ENCODE measurements at places on chromosomes 12 and 14. TPM values are rescaled to one million over a fixed set of nuclear protein-coding genes. Genes with fewer than 3 reads are reported as not detected.

PPP4R4 gene
- 0.32 TPM for polyA plus RNA-seq

TAS2R9 gene
- not detected for polyA plus RNA-seq

SLCO1A2 gene
- 1.5 TPM for polyA plus RNA-seq

LBHD2 gene
- not detected for polyA plus RNA-seq

KRT72 gene
- polyA plus RNA-seq = not detected

BAG5 gene
- 30.7 TPM for polyA plus RNA-seq

ENDOU gene
- 0.31 TPM for polyA plus RNA-seq

TEDC1 gene
- 6.3 TPM for polyA plus RNA-seq

CPNE6 gene
- not detected for polyA plus RNA-seq

TAS2R43 gene
- polyA plus RNA-seq = 0.36 TPM

OLR1 gene
- 1.1 TPM for polyA plus RNA-seq

C12orf50 gene
- 0.45 TPM for polyA plus RNA-seq

TSPAN19 gene
- polyA plus RNA-seq = 0.59 TPM

GPR65 gene
- polyA plus RNA-seq = 0.44 TPM

IFI27 gene
- 4.2 TPM for polyA plus RNA-seq

CISTR gene
- not detected for polyA plus RNA-seq

RPGRIP1 gene
- polyA plus RNA-seq = 0.47 TPM

AICDA gene
- 0.79 TPM for polyA plus RNA-seq

BEST3 gene
- 0.32 TPM for polyA plus RNA-seq

FAIM2 gene
- 5.9 TPM for polyA plus RNA-seq

MAP1LC3B2 gene
- polyA plus RNA-seq = 4.7 TPM

AKAP6 gene
- 3.3 TPM for polyA plus RNA-seq

RNASE3 gene
- polyA plus RNA-seq = not detected

TAMALIN gene
- 16.5 TPM for polyA plus RNA-seq

RBP5 gene
- polyA plus RNA-seq = 52.6 TPM

PLCZ1 gene
- 0.40 TPM for polyA plus RNA-seq

TMPRSS12 gene
- polyA plus RNA-seq = 0.06 TPM

TAS2R46 gene
- not detected for polyA plus RNA-seq

PGF gene
- 8.2 TPM for polyA plus RNA-seq
